NCI-H187 (cell line): ENCODE measurements at places on chromosomes 4 and X.

GRCh38 chr4:8687083-8687482 lies 94.5 kb downstream of the CPZ start:
- no peak for DNase-seq

- DNase-seq, result no peak
Measured at GRCh38 chrX:9072281-9072680, 38.4 kb upstream of the FAM9B start.

DNA sequence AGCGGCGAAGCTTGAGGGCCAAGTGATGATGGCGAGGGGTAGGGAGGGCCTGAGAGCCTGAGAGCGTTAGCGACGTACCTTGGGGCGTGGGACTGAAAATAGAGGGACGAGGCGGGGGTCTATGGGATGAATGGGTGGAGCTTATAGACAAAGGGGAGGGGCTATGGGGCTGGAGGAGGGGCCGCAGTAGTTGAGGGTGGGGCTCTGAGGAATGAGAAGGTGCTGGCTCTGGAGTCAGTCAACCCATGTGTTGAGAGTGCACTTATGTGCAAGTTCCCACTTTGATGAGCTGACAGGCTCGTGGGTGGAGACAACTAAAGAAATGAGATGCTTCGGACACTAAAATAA lies 488 bp downstream of the TBC1D25 start:
- DNase-seq, result peak; percentile 70

DNA sequence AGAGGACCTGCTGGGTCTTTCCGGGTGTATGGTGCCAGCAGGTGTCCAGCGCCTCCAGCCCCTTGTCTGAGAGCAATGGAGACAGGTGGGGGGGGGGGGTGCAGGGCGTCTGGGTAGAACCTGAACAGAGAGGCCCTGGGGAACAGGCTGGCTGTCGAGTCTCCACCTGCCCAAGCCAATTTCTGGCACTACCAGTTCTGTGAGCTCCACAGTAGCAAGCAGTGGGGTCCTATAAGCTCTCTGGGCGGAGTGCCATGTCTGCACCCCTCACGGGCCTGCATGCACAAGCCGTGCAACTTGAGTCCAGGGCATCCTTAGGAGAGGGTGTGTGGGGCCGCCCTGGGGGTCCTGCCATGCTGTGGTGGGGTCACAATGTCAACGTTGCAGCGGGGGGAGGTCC lies 10.1 kb upstream of the FGFR3 start:
- no peak for DNase-seq
